ENCODE measurements at places on chromosomes 2 and 18.

DNA sequence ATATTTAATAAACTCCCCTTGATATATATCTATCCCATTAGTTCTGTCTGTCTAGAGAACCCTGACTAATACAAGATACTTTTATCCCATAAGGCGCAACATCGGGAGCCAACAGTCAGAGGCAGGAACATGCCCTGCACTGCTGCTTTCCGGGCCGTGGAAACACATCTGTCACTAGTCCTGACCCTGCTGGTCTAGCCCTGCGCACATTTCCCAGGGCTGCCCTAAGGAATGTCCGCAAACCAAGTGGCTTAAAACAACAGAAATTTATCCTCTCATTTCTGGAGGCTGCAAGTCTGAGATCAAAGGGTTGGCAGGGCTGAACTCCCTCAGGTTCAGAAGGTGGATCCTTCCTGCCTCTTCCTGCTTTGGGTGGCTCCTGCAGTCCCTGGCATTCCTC lies 114.2 kb upstream of the TPO start:
- DNase-seq, result no peak

- no peak for DNase-seq
These were observed 218.8 kb downstream of the DYSF start for GRCh38 chr2:71671895-71672825.

- DNase-seq, result no peak
These were observed 27.0 kb upstream of the DPYSL5 start for GRCh38 chr2:26820932-26821331.

DNA sequence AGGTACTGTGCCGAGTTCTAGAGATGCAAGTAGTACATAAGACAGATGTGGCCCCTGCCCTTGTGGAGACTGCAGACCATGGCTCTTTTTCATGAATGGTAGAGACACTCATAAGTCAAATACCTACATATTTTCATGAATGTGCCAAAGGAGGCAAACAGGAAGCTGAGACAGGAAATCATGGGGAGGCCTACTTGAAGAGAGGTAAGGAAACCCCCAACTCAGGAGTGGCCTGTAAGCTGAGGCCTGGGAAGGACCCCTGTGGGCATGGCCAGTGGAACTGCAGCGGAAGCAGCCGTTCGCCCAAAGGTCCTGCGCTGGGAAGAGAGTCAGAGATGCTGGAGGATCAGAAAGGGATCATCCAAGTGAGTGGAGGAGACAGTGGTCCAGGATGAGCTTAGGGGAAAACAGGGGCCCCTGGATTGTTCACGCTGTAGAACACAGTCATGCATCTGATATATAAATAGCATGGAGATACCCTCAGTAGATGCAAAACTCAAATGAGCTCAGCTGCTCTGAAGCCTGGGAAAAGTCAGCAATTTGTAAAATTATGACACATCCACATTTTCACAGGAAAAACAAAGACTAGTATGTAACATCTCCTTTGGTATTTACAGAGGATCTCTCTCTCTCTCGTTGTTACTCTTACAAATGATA lies 228.9 kb downstream of the NEDD4L start:
- DNase-seq, result no peak

DNA sequence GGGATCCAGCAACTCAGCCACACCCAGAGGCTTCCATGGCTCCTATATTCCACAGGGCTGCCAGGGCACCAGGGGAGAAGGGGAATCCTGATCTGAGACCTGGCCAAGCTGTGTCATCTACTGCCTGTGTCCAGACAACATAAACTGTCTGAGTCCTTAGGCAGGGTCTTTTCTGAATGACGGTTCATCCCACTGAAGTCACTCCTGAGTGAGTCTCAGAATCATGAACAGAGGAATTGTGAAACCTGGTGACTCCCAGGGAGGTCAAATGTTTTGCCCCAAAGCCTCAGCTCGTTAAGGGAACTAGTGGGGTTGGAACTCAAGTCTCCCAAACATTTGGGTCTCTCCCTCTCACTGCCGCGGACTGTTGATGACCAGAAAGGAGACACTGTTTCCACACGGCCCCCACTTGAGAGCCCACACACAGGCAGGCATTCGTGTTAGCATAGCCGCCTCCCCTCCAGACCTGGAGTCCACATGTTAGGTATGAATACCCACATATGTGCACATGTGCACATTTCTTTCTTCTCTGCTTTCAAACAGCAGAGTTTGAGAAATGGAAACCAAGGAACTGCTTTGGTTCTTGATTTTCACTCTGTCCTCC lies 125.0 kb upstream of the MSH6 start:
- no peak for DNase-seq

GRCh38 chr2:152221839-152222238 lies 46.3 kb upstream of the STAM2 start:
- DNase-seq, result no peak

GRCh38 chr18:9477509-9477908 lies 2.2 kb downstream of the RALBP1 start:
- no peak for DNase-seq

DNA sequence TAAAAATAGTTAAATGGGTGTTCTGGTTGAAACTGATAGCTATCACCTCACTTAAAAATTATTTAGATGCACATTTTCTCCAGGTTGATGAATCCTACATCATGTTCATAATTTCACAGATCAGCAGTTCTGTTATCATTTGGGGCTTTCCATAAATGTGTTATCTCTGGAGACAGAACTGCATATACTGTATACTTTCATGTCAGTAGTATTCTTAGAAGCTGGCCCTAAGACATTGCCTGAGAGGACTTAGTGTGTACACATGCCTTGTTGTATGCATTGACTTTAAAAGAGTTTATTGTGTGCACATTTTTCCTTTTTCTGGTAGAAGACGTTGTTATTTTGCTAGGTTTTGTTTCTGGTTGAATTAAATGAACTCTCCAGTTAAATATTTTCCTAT lies 41.0 kb downstream of the PIK3C3 start:
- no peak for DNase-seq

DNA sequence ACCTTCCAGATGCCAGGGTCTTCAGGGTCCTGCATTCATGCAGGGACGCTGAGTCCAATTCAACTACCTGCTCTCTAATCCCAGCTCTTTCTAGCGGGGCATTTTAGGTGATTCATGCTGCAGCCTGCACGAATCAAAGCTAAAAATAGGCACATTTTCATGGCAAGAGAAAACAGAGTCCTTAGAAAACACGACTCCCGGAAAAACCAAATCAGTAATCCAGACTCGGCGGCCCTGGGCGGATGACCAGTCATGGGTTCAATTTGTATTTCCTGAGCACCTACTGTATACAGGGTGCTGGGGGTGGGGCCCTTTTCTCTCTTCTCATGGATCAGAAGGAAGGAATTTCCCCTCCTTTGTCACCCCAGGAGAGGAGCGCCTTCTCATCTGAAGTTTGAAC lies 64.4 kb downstream of the LONRF2 start:
- no peak for DNase-seq

- DNase-seq, result no peak
These were observed 137.2 kb upstream of the CXCR4 start for GRCh38 chr2:136255127-136255526.

DNA sequence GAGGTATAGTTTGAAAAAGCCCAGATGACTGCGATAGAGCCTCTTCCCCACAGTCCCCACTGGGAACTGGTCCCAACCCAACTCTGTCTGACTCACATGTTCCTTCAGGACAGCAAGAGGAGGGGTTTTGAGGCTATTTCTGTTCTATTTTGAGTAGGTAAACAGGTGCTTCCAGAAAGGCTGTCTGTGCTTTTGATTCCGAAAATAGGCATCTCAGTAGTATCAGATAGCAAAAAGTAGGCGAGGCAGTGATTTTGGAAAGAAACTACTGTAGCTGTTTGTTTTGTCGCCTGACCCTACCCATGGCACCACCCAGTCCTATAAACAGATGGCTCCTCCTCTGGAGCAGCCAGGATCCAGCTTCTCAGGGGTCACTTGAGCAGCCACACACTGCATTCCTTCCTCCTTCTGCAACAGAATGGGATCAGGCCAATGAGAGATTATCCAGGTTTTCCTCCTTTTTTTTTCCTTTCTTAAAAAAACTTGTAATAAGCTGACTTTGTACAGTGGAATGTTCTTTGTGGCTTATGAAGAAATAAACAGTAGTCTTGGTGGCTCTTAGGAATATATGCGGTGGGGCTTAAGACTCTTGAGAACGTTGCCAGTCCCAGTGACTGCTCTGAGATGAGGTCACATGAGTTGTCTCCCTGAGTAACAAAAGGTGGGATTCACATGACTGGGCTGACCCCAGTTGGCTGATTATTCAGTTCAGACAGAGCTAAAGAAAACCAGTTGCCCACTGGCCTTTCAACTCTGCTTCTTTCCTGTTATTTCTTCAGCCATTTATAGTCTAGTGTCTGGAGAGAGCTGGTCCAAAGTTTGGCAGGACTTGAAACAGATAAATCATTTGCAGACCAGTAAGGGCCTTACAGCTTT lies 98.6 kb downstream of the KCNS3 start:
- DNase-seq, result no peak

DNA sequence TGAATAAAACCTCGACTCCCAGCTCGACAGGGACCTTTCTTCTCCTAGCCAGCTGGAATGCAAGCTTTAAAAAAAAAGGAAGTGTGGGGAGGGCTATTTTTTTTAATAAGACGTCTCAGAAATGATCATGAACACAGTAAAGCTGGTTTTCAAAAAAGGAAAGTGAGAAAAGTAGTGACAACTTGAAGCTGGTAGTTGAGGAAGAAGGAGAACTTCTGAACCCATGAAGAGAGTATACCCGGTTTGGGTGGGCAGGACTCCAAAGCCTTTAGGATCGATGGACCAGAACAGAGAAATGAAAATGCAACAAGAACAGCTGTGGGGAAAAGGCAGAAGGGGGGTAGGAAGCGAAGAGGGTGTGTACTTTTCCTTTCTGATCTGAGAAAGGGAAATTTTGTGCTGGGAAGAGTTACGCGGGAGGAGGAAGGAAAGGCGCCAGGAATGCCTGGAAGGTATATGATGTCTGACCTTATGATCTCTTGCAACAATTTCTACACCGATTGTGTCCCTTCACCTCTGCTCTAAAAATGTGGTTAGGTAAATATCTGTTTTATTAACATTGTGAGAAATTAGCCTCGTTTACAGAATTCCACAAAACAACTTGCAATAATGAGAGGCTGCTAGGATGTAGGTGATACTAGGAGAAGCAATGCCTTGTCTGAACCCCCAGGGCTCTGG lies 22.6 kb upstream of the CYP1B1 start:
- no peak for DNase-seq

DNA sequence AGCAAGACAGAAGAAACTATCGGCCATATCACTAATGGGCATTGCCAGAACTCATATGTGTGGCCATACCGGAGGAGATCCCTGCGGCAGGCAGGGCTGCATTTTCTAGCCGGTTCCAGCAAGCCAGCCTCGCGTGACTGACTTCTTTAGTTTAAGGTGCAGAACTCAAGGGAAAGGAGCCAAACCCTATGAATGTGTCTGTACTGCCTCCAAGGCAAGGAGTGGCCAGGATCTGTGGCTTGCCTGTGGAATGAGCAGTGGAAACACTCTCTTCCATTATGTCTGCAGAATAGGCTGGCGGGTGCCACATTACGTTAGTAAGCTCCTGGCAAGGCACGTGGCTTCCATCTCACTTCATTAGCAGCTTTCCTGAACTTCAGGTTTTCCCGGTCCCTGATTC lies 137.6 kb downstream of the ATL2 start:
- DNase-seq, result no peak

GRCh38 chr2:7673853-7674252 lies 756.6 kb downstream of the RNF144A start:
- DNase-seq, result no peak

DNA sequence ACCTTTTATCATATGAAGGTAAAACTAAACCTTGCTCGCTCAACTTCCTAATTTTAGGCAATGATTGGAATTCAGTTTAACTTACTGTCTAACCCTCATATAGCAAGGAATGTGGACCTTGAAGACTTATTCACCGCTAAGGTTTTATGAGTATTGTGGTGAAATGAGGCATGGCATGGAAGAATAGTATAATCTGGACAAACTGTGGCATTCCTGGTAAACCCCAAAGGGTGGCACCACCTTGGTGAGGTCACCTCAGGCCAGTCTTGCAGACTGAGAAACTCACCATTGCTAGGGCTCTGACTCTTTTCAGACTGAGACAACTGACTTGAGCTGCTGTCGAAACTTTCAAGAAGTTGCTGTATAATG lies 51.1 kb upstream of the EHBP1 start:
- no peak for DNase-seq

DNA sequence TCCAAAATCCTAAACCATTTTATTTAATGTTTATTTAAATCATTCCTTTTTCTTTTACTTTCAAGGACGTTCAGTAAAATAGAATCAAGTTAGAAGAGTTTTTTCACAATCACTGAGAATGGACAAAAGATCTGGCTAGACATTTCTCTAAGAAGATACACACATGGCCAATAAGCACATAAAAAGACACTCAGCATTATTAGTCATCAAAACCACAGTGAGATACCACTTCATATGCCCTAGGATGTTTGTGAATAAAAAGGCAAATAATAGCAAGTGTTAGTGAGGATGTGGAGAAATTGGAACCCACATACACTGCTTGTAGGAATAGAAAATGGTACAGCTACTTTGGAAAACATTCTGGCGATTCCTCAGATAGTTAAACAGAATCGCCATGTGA lies 76.1 kb downstream of the RHBDD1 start:
- no peak for DNase-seq

DNA sequence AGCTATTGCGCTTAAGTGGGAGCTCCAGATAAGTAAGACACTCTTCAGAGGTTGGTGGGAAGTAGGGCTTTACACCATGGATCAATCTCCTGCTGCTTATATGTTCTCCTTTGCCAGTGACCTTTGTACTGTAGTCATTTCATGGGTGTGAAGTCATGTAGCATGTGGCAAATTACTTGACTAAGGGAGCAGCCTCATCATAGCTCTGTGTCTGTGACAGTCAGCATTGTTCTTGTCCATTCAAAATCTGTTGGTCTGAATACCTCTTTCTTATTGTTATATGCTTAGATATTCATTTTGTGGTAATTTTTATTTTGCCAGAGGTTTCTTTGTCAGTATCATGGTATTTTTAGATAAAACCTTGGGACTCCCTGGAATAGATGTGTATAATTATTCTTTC lies 18.2 kb downstream of the SLC4A1AP start:
- no peak for DNase-seq

GRCh38 chr2:15142069-15142689 lies 419.0 kb downstream of the NBAS start:
- peak; percentile 58 for DNase-seq

DNA sequence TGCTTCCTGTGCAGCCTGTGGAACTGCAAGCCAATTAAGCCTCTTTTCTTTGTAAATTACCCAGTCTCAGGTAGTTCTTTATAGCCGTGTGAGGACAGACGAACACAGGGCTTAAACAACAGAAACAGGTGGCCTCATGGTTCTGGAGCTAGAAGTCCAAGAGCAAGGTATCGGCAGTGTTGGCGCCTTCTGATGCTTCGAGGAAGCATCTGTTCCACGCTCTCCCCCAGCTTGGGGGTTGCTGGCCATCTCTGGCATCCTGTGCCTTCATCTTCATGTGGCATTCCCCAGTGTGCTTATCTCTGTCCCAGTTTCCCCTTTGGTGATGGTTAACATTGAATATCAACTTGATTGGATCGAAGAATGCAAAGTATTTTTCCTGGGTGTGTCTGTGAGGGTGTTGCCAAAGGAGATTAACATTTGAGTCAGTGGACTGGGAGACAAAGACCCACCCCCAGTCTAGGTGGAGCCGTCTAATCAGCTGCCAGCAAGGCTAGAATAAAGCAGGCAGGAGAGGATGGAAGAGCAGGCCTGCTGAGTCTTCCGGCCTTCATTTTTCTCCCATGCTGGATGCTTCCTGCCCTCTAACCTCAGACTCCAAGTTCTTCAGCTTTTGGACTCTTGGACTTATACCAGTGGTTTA lies 287.6 kb downstream of the PHLPP1 start:
- no peak for DNase-seq

- DNase-seq, result no peak
These were observed 280.4 kb upstream of the SESTD1 start for GRCh38 chr2:179545024-179545423.

GRCh38 chr2:241187101-241187917 lies 1.2 kb upstream of the ANO7 start:
- no peak for DNase-seq

Data from activated T-helper 1 cell treated with anti-CD3 and anti-CD28 coated beads, Interleukin-2, amount 50 U/mL, for 16 hours (primary cell).